ENCODE measurements at places on chromosomes 4 and X.

- no peak for DNase-seq
Observed at GRCh38 chr4:93855926-93856325, 27.4 kb downstream of the ATOH1 start.

- DNase-seq = no peak
Observed at GRCh38 chr4:71288875-71289274, 49.9 kb upstream of the SLC4A4 start.

DNA sequence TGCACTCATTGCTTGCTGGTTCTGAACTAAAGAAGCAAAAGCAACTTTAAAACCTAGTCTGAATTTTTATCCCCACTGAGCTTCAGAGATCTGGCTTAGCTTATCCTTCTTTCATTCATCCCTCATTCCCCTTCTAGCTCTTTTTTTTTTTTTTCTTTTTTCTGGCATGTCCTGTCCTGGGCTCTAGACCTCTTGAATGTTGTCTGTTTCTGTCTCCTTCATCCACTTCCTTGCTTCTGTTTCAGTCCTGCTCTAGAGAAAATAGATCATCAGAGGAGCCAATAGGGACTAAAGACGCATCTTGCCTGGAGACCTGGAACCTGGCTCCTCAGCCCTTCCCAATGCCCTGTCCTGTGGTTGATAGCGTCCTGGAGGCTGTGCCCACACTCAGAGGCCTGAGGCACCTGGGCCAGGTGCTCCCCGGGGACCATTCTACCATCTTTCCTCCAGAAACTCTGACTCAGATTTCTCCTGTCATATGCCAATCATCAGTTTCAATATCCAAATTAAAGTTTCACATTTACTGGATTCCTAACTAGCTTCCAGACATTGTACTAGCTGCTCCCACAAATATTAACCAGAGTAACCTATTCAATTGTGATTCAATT lies 115.7 kb upstream of the GATB start:
- no peak for DNase-seq

GRCh38 chr4:76199664-76200211 lies 13.9 kb downstream of the SCARB2 start:
- no peak for DNase-seq

DNA sequence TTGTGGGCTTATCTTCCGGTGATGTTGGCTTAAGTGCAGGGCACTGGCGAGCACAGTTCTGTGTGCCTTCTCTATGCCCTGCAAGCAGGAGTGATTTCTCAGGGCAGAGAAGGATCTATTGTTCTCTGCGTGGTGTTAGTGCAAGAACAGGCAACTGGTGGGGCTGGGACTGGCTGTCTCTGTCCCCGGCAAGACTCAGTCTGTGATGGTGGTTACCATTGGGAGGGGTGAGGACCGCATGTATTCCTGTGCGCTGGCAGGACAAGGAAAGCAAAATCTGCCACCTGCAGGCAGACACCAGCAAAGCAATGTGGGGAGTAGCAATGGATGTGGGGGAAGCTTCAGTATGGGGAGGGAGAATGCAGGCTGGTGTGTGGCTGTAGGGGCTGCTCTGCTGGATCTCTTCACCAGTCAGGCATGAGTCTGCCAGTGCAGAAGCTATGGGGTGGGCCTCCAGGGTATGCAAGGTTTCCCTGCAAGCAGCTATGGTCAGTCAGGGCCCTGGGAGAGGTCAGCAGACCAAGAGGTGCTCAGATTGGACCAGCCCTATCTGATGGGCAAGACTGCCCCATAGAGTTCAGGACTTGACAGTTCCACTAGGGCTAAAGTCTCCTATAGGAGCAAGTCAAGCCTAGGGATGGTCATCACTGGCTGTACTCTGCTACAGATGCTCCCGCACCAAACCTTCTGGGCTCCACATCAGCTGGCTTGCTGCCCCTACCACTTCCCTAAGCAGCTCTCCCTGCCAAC lies 16.8 kb downstream of the PF4 start:
- no peak for DNase-seq

GRCh38 chr4:152257601-152258066 lies 278.3 kb downstream of the FBXW7 start:
- DNase-seq = no peak

DNA sequence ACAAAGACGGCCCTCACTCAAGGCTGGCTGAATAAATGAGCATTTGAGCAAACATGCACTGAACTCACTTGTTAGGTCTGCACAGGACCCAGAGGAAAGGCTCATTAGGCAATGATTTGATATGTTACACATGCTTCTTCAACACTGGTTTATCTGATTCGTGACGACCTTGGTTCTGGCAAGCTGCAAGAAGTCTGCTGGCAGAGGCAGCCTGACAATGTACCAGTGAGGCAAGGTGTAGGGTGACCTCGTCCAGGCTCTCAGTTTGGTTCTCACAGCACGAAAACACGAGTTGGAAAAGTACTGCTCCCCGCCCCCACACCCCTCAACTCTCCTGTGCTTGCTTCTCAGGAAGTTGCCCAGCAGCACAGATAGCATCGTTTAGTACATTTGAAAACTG lies 63.1 kb upstream of the CITED1 start:
- DNase-seq = no peak

DNA sequence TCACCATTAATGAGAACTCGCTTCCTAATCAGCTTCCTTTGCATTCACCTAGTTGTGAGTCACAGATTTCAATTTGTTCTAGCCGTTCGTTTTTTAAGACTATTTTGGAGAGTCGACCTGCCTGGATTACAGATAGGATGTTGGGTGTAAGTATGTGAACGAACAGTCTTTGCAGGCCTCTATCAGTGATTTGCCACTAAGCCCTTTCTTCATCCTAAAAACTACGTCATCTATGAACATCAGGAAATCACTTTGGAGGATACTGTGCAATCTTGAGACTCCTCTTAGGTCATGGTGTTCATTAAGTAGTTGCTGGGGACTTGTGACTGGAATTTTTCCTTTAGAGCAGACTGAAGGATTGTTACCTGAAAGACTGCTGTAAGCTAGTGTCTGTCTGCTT lies 1.1 kb downstream of the POLA1 start:
- no peak for DNase-seq

DNA sequence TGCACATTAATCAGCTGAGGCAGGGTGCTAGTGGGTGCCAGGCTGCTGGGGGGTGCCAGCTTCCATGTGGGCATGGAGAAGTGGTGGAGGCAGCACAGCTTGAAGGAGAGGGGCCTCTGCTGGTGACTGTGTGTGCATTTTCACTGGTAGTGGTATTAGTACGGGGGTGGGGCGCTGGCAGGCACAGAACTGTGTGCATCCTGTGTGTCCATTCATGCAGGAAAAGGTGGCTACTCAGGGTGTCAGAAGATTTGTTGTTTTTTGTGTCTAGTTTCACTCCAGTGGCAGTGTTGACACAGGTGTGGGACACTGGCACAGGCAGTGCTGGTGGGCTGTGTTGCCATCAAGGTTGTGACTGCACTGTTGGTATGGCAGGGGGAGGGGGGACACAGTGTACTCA lies 1303.6 kb downstream of the FAM133A start:
- no peak for DNase-seq

GRCh38 chrX:122418758-122419157 lies 765.3 kb upstream of the GRIA3 start:
- DNase-seq = no peak

GRCh38 chrX:123087326-123087725 lies 96.8 kb upstream of the GRIA3 start:
- no peak for DNase-seq

DNA sequence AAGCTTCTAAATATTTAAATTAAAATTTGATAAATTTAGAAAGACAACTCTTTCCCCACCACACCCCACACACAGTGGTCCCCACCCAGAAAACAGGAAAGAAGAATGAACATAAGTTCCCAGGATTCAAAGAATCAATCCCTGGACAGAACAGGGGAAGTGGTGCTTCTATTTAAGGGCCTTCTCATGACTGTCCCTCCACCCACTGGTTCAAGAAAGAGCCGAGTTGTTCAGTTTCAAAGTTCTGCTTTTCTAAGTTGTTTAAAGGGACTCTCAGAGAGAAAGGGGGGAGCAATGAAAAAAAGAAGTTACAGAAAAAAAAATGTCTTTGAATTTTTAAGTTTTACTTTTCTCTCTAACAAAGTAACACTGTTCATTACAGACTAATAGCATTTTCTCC lies 195.8 kb downstream of the PDGFC start:
- no peak for DNase-seq

DNA sequence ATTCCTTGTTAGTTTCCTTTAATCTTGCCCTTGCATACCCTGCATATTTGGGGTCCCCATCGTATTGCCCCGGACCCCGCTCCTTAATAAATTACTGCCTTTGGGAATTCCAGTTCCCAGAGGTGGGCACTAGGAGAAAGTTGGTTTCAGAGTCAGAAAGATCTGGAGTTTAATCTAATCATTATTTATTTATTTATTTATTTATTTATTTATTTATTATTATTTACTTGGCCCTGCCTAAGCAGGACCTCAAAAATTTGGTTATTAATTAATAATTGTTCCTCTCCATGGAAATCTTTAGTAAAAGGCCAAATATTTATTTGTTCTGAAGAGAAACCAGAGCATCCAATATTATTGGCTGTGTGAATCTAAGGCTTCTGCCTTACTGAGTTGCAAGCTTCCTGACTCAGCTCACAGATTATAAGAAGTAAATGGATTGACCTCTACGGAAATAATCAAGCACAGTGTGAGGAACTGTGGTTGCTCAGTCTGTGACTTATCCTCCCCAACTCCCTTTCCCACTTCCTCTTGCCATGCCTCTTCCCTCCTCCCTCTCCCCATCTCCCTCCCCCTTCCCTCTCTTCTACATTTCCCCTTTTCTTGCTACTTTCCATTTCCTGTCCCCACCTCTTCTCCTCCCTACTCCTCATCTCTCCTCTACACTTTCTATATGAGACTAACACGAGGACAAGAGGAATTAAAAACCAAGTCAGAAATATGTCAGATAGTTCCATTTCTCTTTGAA lies 61.5 kb upstream of the AP1S2 start:
- no peak for DNase-seq

GRCh38 chrX:153032397-153033118 lies 23.7 kb upstream of the PNMA3 start:
- DNase-seq = peak; percentile 38

- DNase-seq = no peak
Observed at GRCh38 chrX:21744721-21745120, 13.2 kb downstream of the SMPX start.

DNA sequence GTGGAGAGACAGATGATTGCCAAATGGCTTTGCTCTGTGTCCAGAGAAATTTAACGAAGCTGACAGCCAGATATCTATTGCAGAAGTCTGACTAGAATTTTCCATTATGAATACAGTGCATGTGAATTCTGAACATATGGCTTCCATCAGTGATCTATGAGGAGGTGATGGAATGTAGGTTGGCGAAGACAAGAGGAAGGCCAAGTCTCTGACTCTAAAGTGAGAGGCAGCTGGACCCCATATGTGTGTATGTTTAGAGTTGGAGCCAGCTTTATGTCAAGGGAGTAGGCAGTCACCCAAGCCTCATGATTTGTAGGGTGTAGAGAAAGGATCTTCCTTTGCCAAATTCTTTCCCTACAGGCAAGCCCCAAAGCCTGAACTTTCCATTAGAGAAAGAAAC lies 76.2 kb upstream of the TEX13D start:
- no peak for DNase-seq

DNA sequence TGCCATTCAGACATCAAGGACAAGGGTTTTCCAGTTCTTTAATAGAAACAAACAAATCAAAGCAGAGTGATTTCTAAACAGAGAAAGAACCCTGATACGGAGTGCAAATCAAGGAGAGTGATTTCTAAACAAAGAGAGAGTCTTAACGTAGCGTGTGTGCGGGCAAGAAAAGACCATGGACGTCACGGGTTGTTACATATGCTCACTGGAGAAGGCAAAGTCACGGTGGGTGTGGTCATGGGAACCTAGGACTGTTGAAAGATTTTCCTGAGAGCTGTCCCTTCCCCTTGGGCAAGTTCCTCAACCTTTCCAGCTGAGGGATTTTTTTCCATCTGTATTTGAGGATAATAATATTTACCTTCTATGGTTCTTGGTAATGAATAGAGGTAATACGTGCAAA lies 95.0 kb upstream of the SLC34A2 start:
- DNase-seq = no peak

- no peak for DNase-seq
Observed at GRCh38 chr4:9969526-9970398, 51.5 kb downstream of the SLC2A9 start.

GRCh38 chrX:74080165-74080564 lies 223.8 kb upstream of the ZCCHC13 start:
- DNase-seq = no peak

DNA sequence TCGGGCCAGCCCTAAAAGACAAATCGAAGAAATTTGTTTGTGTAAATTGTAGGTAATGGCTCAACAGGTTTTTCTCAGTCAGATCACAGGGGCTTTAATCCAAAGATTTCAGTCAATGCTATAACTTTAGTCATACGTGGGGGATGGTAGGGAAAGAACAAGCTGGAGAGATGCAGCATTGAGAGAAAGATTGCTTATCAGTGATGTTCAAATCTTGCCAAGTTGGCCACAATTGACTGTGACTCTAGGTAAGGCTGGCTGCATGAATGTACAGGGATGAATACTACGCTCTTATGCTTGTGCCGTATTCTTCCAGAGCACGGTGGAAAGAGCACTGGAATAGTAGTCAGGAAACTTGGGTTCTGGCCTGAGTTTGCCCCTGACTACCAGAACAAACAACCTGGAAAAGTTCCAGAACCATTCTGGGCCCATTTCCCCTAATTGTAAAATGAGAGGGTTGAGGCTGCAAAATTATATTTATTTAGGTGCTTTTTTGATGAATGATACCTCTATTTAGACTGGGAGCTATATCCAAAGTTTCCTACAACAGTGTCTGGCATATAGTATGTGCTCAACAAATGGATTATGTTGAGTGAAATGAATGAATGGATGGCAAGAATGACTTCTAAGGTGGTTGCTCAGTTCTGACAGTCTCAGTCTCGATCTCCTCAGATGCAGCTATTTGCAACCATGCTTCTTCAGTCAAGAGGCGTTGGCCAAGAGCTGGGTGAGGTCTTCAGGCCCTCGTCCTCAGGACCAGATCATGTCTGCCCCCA lies 44.4 kb downstream of the TSC22D3 start:
- DNase-seq = no peak

All from activated T-cell treated with anti-CD3 and anti-CD28 coated beads for 4 hours (primary cell).